Frontal cortex (tissue), 4 donors: ENCODE measurements at places on chromosomes 5 and 9.

GRCh38 chr9:105447386-105447813 is 434 bp upstream of the FSD1L start:
- peak; percentile 12 for DNase-seq

- no peak for DNase-seq
Measured at GRCh38 chr5:124825250-124825982, 79.0 kb upstream of the ZNF608 start.

DNA sequence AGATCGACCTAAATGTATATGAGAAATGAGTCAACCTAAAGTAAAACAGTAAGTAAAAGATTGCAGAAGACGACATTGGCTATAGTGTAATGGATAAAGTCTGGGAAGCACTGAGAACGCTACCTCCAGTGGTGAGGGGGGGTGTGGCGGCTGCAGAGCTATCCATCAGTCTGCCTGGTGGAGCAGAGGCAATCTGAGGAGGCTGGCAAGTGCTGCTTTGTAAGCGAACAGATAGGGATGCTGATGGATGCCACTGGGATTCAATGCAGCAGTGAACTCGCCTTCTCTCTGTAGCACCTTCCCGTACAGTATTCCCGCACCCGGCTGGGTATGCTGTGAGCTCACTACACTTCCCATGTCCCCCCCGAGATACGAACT is 261.5 kb downstream of the NSG2 start:
- no peak for DNase-seq

DNA sequence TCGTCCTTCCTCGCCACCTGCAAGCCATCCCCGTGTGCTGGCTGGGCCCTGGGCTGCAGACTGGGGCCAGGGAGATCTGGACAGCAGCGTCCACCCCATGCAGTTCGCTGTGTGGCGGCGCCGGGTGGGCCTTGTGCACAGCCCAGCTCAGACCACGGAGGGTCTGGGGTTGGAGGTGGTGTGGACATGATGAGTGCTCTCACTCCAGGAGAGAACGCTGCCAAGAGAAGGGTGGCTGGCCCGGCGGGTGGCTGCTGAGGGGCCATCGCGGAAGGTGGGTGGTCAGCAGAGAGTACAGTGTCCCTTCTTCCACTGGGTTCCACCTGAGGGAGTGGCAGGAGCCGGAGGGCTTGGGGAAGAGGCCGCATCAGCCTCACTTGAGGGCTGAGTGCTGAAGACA is 44.4 kb downstream of the RXRA start:
- DNase-seq, result no peak

- no peak for DNase-seq
Measured at GRCh38 chr9:101140764-101141163, 112.2 kb downstream of the PLPPR1 start.
